ENCODE measurements at places on chromosomes 3 and 15.

- no peak for ATAC-seq
- no peak overlapping the region for H3K27ac ChIP-seq
- no peak overlapping the region for H3K4me3 ChIP-seq
- H3K36me3 ChIP-seq: no peaks in the 10 kb centered on the region
- H3K4me1 ChIP-seq: no peaks in the 10 kb centered on the region
Measured at GRCh38 chr3:149401212-149401925, 23.9 kb upstream of the TM4SF1 start.

DNA sequence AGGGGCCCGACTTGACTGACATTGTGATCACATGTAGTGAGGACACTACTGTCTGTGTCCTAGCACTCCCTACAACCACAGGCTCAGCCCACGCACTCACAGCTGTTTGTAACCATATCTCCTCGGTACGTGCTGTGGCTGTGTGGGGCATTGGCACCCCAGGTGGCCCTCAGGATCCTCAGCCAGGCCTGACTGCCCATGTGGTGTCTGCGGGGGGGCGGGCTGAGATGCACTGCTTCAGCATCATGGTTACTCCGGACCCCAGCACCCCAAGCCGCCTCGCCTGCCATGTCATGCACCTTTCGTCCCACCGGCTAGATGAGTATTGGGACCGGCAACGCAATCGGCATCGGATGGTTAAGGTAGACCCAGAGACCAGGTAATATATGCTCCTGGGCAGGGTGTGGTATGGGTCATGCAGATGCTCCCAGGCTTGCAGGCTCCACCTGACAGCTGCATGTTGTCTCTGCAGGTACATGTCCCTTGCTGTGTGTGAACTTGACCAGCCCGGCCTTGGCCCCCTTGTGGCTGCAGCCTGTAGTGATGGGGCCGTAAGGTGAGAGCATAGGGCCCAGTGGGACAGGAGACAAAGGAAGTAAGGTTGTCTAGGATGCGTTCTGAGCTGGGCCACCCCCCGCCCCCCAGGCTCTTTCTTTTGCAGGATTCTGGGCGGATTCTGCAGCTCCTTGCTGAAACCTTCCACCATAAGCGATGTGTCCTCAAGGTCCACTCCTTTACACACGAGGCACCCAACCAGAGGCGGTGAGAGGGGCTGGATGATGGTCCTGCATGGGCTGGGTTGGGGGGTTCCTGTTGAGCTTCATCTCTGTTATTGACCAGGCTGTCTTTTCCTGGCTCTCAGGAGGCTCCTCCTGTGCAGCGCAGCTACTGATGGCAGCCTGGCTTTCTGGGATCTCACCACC, 4.4 kb downstream of the DALRD3 start:
- no peak overlapping the region for H3K4me3 ChIP-seq
- H3K4me1 ChIP-seq: peaks cover 62% of the 10 kb centered on the region
- peaks cover 41% of the 10 kb centered on the region for H3K36me3 ChIP-seq
- H3K27ac ChIP-seq: no peak overlapping the region
- H3K27me3 ChIP-seq: no peaks in the 10 kb centered on the region
- ATAC-seq: peak; percentile 61

DNA sequence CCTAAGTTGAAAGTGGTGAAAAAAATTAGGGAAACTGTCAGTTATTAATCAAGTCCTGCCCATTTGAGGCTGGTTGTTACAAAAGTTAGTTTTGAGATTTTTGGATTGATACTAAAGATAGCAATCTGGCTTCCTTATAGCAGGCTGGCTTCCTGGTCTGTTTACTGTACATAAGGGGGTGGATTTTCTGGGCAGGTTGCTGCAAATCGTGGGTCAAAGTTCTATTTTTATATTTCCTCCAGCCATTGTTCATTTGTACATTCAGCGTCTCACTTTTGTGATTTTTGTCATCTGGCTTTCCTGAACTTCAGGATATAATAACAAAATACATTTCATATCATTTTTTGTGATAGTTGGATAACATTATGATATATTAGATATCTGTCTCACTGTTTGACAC, 49.5 kb downstream of the CLDN1 start:
- no peak for ATAC-seq
- H3K27ac ChIP-seq: no peak overlapping the region
- H3K4me3 ChIP-seq: no peak overlapping the region
- no peaks in the 10 kb centered on the region for H3K4me1 ChIP-seq
- no peaks in the 10 kb centered on the region for H3K36me3 ChIP-seq

- no peaks in the 10 kb centered on the region for H3K36me3 ChIP-seq
- no peak overlapping the region for H3K4me3 ChIP-seq
- peaks cover 6% of the 10 kb centered on the region for H3K4me1 ChIP-seq
- no peaks in the 10 kb centered on the region for H3K27me3 ChIP-seq
Measured at GRCh38 chr15:48289628-48290027, 41.6 kb upstream of the DUT start.

DNA sequence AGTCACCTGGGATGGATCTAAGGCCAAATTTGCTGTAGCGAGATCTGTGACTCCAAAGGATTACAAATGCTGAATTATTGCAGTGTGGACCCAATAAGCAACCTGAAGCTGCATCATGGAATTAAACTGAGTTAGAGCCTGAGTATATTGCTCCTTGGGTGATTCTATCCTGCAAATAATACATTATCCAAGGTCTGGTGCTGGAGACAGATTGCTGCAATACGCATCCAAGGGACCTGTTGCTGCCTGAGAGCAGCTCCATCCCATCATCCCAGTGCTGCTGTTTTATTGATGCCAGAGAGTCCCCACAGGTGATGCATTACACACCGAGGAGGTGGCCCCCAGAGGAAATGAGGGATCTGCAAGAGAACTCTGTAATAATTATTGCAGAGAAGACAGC, 31.6 kb upstream of the PCSK6 start:
- H3K27ac ChIP-seq: no peak overlapping the region
- peaks cover 5% of the 10 kb centered on the region for H3K4me1 ChIP-seq
- H3K4me3 ChIP-seq: no peak overlapping the region
- H3K36me3 ChIP-seq: no peaks in the 10 kb centered on the region
- ATAC-seq: no peak

- peaks cover 10% of the 10 kb centered on the region for H3K27me3 ChIP-seq
- peaks cover 43% of the 10 kb centered on the region for H3K4me1 ChIP-seq
- ATAC-seq: peak; percentile 67
- H3K36me3 ChIP-seq: no peaks in the 10 kb centered on the region
- H3K27ac ChIP-seq: peak overlapping the region; percentile 62
Measured at GRCh38 chr15:70478251-70478990, 284.9 kb downstream of the UACA start.

GRCh38 chr3:169280010-169280585, 383.4 kb downstream of the MECOM start:
- H3K4me1 ChIP-seq: no peaks in the 10 kb centered on the region
- H3K36me3 ChIP-seq: no peaks in the 10 kb centered on the region
- H3K27me3 ChIP-seq: no peaks in the 10 kb centered on the region
- no peak overlapping the region for H3K4me3 ChIP-seq
- H3K27ac ChIP-seq: no peak overlapping the region

GRCh38 chr3:46946416-46946815, 30.1 kb downstream of the CCDC12 start:
- no peaks in the 10 kb centered on the region for H3K27me3 ChIP-seq
- no peak for ATAC-seq
- peaks cover 57% of the 10 kb centered on the region for H3K36me3 ChIP-seq
- peak overlapping the region; percentile 86 for H3K27ac ChIP-seq
- H3K4me1 ChIP-seq: peaks cover 97% of the 10 kb centered on the region

DNA sequence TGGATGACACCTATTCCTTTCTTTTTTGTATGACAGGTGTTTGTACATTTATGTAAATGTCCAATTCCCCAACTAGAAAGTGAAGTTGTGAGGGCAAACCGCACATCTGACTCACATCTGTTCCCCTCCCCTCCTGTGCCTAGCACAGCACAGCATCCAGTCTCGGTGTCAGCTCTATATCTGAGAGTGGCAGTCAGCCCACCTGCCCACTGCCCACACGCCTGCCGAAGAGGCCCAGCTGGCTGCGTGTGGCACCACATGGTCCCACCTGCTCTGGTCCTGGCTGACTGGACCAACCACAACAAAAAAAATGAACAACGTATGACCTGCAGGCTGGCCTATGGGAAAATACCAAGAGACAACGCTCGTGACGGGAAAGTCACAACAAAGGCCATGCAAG, 62.8 kb downstream of the XXYLT1 start:
- peaks cover 11% of the 10 kb centered on the region for H3K36me3 ChIP-seq
- no peaks in the 10 kb centered on the region for H3K27me3 ChIP-seq

DNA sequence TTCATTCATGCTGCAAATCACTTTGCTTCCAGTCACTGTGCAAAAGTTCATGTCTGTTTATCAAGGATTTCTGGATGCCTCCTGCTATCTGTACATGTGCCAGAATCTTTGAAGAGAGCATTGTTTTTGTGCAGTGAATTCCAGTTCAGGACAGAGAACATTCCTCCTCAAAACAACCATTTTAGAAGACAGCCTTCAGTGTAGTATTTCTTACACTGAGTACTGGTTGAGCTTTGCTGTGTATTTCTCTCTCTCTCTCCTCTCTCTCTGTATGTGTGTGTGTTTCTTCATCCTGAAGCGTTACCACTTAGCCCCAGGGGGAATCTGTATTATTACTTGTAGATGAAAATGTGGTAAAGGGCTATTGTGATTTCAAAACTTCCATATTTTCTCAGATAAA, 123.8 kb upstream of the CHL1 start:
- H3K27me3 ChIP-seq: no peaks in the 10 kb centered on the region
- no peak for ATAC-seq
- no peaks in the 10 kb centered on the region for H3K4me1 ChIP-seq
- no peaks in the 10 kb centered on the region for H3K36me3 ChIP-seq
- H3K4me3 ChIP-seq: no peak overlapping the region
- H3K27ac ChIP-seq: no peak overlapping the region

DNA sequence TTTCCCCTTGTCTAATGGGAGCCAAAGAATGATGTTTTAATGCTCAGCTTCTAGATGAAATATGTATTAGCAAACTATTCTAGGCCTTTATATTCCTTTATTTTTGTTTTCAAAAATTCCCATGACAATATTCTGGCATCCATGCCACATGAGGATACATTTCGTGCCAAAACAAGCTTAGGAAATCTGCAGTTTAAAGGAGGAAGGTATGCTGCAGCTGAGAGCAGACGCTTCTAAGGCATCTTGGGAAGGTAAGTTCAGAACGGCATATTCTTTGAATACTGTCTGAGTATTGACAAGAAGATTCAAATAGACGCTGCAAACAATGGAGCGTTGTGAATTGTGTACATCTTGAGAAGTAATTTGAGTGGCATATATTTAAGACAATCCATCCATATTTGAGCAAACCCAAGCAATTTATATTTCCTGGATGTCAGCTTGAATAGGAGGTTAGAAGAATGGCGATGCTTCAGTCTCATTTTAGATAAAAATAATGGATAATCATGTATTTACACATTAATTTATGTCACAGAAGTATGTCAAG, 158.6 kb downstream of the RAP2B start:
- peaks cover 33% of the 10 kb centered on the region for H3K4me1 ChIP-seq
- ATAC-seq: no peak
- no peaks in the 10 kb centered on the region for H3K27me3 ChIP-seq

DNA sequence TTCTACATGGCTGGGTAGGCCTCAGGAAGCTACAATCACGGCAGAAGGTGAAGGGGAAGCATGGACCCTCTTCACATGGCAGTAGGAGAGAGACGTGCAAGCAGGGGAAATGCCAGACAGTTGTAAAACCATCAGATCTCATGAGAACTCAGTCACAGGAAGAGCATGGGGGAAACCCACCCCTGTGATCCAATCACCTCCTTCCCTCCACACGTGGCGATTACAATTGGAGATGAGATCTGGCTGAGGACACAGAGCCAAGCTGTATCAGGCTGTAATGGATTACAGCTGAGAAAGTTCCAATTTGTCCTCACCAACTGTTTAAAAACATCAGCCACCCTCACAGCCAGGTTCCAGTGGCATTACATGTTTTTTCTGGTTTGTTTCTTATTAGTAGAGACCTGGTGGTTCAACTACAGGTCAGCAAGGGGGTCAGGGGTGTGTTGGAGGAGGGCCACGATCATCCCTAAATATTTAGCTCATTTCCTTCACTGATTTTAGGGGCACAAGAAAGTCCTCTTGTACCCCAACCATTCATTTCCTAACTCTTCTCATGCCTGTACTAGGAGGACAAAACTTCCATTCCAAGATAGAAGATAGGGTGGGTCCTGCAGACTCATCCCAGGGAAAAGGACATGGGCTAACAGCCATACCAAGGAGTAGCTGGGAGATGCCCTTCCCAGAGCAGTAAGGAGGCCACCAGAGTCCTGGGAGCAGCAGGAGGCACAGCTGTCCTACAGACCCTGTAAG, 54.4 kb downstream of the ANXA2 start:
- peaks cover 47% of the 10 kb centered on the region for H3K36me3 ChIP-seq
- H3K4me3 ChIP-seq: no peak overlapping the region
- H3K27ac ChIP-seq: no peak overlapping the region
- H3K4me1 ChIP-seq: no peaks in the 10 kb centered on the region
- no peak for ATAC-seq

- H3K36me3 ChIP-seq: no peaks in the 10 kb centered on the region
- no peaks in the 10 kb centered on the region for H3K4me1 ChIP-seq
- H3K27ac ChIP-seq: no peak overlapping the region
- H3K4me3 ChIP-seq: no peak overlapping the region
- ATAC-seq: no peak
- no peaks in the 10 kb centered on the region for H3K27me3 ChIP-seq
Measured at GRCh38 chr15:95567686-95568085, 762.8 kb upstream of the NR2F2 start.

DNA sequence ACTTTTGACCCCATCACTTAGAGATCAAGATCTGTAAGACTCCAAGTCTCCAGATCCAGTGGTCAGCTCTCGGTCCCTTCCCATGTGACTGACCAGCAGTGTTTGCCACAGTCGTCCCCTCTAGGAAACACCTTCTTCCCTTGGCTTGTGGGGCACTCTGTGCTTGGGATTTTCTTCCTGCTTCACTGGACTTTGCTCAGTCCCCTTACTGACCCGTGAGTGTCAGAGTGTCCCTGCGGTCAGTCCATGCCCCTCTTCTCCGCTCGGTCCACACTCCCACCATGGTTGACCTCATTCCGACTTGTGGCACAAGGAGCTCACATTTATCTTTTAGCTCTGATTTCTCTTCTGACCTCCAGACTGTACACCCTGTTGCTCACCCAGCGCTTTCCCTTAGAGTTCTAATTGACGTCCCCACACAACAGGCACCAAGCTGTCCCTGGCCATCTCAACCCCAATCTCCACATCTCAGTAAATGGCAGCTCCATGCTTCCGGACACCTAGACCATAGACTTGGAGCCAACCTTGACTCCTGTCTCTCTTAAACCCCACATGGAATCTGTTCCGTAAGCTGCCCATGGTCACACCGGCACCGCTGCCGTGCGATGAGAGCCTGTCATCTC, 67.9 kb downstream of the APBA2 start:
- peaks cover 6% of the 10 kb centered on the region for H3K27me3 ChIP-seq
- ATAC-seq: no peak
- no peak overlapping the region for H3K27ac ChIP-seq
- H3K36me3 ChIP-seq: no peaks in the 10 kb centered on the region
- peaks cover 5% of the 10 kb centered on the region for H3K4me1 ChIP-seq

- ATAC-seq: no peak
- H3K27me3 ChIP-seq: no peaks in the 10 kb centered on the region
- no peaks in the 10 kb centered on the region for H3K36me3 ChIP-seq
- H3K4me3 ChIP-seq: no peak overlapping the region
- no peaks in the 10 kb centered on the region for H3K4me1 ChIP-seq
- no peak overlapping the region for H3K27ac ChIP-seq
Measured at GRCh38 chr3:69651765-69652164, 87.5 kb upstream of the MITF start.

- ATAC-seq: no peak
- H3K27ac ChIP-seq: no peak overlapping the region
- H3K4me1 ChIP-seq: no peaks in the 10 kb centered on the region
- no peak overlapping the region for H3K4me3 ChIP-seq
Measured at GRCh38 chr3:117745516-117745915, 1035.9 kb downstream of the TUSC7 start.

Measured in stimulated activated memory B cell treated with anti-CD40 and anti-IgM and Interleukin-4, amounts not matched to agents 10 μg/mL and 1 μg/mL and 100 μg/mL, for 72 hours (primary cell).